ENCODE measurements at places on chromosomes 2 and 18. TPM values are rescaled to one million over a fixed set of nuclear protein-coding genes. Genes with fewer than 3 reads are reported as not detected.

GRCh38 chr2:120684289-120685065 is 51.2 kb upstream of the GLI2 start:
- no peak for DNase-seq

The SOWAHC gene
- total RNA-seq: 20.7 TPM

DNA sequence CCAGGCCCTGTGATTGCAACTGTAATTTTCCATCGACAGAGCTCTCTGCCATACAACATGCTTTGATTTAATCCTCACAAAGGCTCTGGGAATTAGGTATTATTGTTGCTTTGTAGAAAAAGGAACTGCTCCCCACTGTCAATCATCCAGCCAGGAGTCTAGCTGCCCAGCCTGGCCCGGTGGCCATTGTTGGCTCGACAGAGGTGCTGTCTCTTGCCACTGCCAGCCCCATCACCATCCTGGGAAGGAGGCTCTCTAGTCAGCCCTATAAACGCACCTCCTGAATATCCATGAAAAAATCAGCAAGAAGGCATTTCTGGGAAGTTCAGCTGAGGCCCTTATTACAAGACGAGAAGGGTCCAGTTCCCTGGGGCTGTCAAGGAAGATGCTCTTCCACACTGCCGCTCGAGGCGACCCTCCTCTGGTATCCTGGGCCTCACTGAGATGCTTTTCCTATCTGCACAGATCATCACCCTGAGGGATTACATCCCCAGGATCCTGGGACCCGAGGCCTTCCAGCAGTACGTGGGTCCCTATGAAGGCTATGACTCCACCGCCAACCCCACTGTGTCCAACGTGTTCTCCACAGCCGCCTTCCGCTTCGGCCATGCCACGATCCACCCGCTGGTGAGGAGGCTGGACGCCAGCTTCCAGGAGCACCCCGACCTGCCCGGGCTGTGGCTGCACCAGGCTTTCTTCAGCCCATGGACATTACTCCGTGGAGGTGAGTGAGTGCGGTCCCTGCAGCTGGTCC is 71.0 kb downstream of the TPO start:
- no peak for DNase-seq

DNA sequence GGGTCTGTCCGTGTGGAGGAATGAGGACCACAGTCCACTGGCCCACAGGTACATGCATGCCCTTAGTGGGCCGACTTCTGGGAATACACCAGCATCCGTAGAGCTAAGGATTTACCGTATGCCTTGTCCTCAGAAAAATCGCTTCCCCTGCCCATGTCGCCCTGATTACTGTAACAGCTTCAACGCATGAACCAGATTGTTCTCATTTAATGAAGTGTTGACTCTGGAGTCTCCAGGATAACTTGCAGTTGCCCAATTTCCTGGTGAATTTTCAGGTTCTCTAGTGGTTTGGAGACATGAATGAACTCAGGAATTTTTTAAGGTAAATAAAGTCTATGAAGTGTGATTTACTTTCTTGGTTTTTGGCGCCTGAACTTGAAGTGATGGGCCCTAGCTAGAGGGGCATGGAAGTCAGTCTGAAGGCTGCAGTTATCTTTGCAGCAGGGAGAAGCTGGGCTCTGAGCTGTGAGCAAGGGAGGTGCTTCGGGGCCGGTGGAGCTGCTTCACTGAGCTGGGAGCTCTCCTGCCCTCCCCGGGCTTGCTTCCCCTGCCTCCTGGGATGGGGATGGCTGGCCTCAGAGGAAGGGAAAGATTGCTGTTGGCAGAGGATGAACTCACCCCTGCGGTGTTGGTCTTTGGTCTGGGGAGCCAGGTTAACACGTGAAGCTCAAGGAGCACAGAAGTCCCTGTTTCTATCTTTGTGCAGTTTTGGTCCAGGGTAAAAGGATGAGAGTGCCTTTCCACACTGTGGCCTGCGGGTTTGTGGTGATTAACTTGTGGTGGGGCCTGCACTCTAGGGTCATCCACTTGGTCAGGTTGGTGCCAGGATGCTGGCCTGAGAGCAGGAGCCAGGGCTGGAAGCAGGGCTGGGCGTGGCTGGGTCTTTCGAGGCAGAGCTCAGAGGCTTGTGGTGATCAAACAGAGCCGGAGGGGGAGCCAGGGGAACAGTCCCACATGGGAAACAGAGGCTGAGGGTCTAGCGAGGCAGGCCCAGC is 28.1 kb downstream of the TCF7L1 start:
- no peak for DNase-seq

GRCh38 chr2:5794012-5794411 is 101.8 kb downstream of the SOX11 start:
- no peak for DNase-seq
